ENCODE measurements at places on chromosomes 3 and 15.

- no peak for DNase-seq
Observed at GRCh38 chr3:123158899-123159390, 42.8 kb upstream of the SEC22A start.

DNA sequence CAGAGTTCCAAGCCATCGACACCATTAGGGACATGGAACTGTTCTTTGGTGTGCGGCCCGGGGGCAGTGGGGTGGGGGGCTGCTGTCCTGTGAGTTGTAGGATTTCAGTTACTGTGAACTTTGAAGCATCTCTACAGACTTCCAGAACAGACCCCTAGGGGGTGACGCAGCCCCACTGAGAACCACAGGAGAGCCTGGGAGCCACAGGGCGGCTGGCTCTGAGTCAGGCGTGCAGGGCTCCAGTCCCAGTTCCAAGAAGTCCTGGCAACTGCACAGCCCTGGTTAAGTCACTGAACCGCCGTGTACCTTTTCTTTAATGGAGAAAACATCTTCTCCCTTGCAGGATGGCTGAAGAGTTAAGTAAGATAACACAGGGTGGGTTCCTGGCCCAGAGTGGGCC is 23.5 kb upstream of the LRTM1 start:
- DNase-seq: peak; percentile 77

GRCh38 chr15:34436126-34436955 is 1.3 kb downstream of the GOLGA8A start:
- peak; percentile 36 for DNase-seq

- no peak for DNase-seq
Observed at GRCh38 chr3:17360991-17361390, 381.4 kb downstream of the TBC1D5 start.

DNA sequence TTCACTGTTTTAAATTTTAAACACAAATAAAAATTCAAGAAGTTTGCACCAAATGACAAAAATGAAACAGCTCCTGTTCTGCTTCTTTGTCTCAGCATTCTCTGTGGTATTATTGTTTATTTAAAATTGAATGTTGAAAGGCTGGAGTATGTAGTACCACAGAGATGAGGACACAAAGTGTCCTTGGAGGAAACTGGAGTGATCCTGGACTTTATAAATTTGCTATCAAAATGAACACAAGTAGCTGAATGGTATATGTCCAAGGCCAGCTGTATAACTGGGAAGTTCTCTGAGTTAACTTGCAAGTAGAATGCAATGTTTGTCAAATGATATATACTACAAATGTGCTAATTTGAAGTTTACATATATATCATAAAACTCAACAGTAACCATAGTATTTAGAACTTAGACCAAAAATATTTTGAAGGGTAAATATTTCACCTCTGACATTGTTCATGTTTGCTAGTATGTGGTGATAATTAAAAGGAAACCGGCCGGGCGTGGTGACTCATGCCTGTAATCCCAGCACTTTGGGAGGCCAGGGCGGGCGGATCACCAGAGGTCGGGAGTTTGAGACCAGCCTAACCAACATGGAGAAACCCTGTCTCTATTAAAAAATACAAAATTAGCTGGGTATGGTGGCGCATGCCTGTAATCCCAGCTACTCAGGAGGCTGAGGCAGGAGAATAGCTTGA is 12.3 kb downstream of the BTLA start:
- no peak for DNase-seq

DNA sequence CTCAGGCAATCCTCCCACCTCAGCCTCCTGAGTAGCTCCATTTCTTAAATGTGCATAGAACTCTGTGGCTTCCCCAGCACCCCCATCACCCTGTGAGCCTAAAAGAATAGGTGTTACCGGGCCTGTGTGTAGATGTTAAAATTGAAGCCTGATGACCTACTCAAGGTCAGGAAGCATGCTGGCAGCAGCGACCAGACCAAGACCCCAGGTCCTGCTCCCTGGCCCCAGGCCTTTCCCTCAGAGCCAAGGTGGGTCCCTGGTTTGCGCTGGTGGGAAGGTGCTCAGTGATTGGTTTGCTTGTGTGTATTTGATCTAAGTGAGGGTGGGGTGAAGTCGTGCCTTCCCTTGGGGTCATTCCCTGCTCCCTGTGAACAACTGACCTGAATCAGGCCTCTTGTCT is 18.4 kb upstream of the CRABP1 start:
- DNase-seq: no peak

DNA sequence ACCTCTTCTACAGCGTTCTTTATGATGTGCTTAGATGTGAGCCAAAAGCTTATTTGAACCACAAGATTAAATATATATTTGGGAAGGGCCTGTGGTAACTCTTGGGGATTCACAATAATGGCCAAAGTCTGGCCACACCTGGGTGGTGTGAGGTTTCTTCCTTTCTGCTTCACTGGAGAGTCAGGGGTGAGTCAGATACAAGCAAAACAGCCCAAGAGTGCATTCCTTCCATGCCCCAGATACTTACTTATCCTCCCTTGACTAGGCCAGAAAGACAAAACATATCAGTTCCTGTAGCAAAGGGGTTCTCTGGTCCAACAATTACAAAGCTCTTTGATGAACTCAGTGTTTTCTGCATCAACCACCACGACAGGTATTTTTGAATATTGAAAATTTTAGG is 941 bp downstream of the ZBED2 start:
- DNase-seq: no peak

- no peak for DNase-seq
Observed at GRCh38 chr3:359672-360071, 163.1 kb downstream of the CHL1 start.

- DNase-seq: no peak
Observed at GRCh38 chr3:140929446-140929845, 12.2 kb upstream of the SLC25A36 start.

DNA sequence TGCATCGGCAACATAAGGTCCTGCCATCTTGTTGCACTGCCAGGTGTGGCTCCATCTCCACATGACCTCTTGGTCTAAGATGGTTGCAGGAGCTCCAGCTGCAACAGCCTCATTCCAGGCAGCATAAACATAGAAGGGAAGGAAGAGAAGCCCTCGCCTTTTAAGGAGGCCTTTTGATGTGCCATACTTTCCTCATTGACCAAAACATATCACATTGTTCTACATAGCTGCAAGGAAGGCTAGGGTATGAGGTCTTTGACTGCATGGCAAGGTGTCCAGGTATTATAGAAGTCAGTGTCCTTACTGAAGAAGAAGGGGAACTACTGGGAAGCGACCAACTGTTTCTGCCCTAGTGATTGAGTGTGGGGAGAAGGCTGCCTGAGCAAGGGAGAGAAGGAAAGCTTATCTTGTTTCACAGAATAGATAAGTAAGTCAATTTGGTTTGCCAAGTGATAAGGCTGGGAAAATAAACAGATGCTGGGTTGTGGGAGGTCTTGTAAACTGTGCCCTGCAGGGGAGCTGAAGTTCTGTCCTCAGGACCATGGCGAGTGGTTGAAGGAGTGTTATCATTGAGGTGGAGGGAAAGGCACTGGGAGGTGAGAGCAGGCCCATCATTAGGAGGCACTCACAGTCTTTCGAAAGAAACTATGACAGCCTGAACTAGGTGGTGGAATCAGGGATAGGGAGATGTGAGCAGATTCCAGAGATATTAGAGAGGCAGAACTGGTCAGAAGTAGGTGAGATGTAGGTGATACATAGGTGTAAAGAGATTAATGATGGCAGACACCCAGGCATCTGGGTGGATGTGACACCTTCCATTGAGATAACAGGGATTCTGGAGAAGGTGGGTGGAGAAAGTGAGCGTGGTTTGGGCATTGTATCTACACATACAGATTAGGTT is 93.8 kb upstream of the IGF1R start:
- DNase-seq: no peak

DNA sequence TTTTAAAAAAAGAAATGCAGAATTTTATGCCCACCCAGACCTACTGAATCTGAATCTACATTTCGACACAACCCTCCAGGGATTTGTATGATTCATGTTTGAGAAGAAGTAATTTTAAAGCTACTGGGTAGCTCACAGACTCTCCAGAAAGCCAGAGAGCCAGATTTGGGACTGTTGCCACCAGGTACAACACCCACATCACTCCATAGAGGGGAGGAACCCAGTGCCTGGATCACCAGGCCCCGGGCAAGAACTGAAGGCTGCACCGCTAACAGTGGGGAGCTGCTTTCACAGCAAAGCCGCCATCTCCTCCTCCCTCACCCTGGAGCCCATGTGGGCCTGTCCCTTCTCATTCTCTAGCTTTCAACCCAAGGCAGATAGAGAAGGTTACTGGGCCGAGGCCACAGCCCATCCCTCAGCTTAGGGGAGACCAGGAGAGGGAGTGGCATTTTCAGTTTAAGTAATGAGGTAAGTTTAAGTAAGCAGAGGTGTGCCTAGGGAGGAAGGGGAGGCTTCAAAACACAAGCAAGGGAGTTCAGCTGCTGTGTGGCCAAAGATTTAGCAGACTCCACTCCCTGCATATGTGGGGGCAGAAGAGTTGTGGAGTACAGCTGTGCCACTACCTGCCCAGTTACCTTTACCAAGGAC is 109.8 kb downstream of the IL12A start:
- DNase-seq: no peak

- DNase-seq: no peak
Observed at GRCh38 chr15:60800299-60801072, 321.5 kb upstream of the ICE2 start.

DNA sequence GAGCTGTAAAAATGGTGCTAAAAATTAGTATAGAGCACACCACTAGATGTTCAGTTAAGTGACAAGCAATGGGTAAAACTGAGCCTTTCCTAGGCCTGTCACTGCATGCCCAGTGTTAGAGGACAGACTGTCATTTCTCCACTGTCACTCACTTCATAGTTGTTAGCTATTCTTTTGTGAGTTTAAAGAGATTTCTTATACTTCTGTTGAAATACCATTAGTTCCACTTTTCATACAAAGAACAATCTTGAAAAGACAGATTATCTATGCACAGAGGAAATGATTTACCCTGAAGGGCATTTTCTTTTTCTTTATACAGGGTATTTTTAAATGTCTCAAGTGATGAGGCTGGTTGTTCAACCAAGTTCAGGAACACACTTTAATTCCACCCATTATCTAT is 28.3 kb upstream of the CHMP2B start:
- no peak for DNase-seq

DNA sequence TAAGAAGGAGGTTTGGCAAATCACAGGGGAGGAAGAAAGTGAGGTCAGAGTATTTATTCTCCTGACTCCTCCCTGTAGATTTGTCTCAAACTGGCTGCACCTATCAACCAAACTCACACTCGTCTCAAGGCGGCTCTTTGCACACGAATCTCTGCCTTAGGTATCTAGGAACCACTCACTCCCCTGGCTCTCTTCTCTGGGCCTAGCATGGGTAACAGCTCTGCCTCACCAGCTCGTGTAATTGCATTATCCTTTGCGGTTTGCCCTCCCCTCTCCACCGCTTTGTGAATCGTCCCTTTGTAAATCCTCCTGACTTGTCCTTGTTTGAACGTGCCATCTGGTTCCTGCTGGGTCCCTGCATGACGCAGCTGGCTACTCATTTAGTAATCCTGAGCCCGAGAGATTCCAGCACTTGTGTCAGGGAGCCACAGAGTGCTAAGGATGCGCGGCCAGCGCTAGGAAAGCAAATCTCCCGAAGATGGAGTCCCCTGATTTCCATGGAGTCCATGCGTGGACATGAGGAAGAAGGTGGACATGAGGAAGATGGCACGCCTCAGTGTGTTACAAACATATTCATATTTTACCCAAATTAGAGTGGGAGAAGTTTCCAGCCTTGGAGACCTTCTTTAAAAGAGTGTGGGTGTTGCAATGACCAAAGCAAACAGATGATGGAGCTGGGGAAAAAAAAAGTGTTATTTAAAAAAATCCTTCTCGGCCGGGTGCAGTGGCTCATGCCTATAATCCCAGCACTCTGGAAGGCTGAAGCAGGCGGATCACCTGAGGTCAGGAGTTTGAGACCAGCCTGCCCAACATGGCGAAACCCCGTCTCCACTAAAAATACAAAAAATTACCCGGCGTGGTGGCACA is 26.7 kb downstream of the NRROS start:
- DNase-seq: peak; percentile 83

DNA sequence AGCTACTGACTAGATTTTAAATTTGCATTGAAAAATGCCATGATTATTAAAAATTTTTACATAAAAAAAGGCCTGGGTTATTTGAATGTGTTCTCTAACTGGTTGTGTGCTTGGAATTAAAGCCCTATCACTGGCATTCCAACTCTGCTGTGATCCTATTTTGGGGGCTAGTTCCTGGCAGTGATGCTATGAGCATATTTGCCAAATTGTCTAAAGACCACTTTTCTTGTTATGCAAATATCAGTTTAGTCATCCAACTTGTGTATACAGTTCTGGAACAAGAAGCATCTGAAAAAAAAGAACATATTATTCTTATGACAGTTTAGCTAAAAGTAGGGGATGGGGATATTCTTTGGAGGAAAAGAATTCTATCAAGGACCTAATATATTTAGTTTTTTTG is 243.4 kb upstream of the ZNF717 start:
- no peak for DNase-seq

DNA sequence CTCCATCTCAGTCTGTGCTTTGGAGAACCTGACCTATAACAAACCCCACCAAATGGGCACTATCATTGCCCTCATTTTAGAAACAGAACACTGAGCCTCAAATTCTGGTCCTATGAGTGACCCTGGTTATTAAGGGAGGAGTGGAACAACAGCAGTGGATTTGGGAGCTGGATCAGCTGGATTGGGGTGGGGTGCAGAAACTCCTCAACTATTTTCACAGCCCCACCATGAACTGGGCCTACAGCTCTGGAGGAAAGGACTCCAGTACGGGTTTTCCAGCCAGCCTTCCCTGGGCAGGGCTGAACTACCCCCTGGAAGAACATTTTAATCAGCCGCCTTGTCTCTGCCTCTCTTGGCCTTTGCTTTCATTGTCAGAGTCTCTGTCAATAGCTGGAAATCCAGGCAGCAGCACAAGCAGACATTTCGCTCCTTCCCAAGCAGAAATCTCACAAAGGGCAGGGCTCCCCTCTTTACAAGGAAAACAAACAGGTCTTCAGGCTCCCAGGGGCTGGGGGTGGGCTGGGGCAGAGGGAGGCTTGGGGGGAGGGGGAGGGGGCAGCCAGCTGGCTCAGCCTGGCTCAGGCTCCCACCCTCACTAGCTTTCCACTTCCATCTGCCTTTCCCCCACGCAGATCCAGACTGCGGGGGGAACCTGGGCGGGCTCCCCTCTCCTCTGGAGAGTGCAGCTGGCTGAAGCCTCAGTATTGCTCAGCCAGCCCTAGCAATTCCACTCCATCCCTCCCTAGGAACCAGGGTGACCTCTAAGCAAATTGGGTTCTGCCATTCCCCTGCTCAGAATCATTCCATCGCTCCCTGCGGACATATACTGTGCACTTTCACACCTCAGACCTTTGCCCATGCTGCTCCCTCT is 13.7 kb upstream of the TLE3 start:
- peak; percentile 93 for DNase-seq

DNA sequence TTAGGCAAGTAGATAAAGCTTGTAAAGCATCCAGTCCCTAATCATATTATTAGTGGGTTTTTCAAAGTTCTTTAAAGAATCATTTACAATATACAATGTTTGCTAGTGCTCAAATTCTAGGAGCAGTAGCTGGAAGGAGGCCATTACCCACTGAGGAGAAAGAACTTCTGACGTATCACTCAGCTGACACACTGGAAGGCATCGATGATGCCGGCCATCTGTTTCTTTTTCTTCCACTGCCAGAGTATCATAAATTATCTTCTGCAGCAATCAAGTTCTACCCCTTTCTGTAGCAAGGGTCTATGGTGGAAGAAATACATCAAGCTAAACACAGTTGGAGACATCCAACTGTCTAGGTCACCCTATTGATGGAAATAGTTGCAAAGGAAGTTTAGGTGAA is 243.2 kb upstream of the LRRN1 start:
- DNase-seq: no peak

- DNase-seq: no peak
Observed at GRCh38 chr15:98714922-98715321, 66.6 kb downstream of the IGF1R start.

- DNase-seq: no peak
Observed at GRCh38 chr15:26037369-26037768, 174.2 kb upstream of the ATP10A start.
